ENCODE measurements at places on chromosomes 1 and 21. TPM values are rescaled to one million over a fixed set of nuclear protein-coding genes. Genes with fewer than 3 reads are reported as not detected.

- no peaks in the 10 kb centered on the region for H3K27me3 ChIP-seq
- no peak for DNase-seq
- H3K4me1 ChIP-seq: no peaks in the 10 kb centered on the region
- H3K4me3 ChIP-seq: no peak overlapping the region
- H3K27ac ChIP-seq: no peak overlapping the region
Observed at GRCh38 chr1:210750468-210750867, 383.5 kb downstream of the KCNH1 start.

The ANGPTL3 gene
- total RNA-seq: not detected

DNA sequence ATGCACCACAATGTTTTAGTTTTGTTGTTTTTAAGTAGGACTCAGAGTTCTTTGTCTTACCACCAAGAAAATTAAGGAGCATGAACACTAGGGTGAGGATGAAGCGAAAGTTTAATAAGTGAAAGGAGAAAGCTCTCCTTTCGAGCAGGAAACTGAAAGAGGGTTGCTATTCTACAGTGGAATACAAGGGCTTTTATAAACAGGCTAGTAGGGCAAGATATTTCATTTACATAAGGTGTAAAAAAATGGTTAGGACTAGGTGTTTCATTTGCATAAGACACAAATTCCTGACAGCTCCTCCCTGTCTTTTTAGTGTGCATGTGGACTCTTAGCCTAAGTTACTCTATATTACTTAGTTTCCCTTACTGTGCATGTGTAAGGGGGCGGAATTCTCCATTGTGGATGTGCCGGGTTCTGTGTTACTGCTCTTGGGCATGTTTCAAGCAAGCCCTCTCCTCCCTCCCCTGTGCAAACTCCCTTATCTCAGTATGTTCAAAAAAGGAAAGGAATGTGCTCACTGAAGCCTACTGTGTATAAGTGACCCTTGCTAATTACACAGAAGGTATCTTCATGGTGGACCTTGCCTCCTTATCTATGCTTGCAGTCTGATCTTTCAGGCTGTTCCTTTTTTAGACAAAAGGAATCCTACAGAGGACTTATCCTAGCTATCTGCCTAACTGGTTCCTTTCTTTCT, 7.3 kb downstream of the TSHB start:
- no peak overlapping the region for H3K27ac ChIP-seq
- H3K27me3 ChIP-seq: no peaks in the 10 kb centered on the region
- no peak for DNase-seq
- no peaks in the 10 kb centered on the region for H3K4me1 ChIP-seq
- no peaks in the 10 kb centered on the region for H3K36me3 ChIP-seq

DNA sequence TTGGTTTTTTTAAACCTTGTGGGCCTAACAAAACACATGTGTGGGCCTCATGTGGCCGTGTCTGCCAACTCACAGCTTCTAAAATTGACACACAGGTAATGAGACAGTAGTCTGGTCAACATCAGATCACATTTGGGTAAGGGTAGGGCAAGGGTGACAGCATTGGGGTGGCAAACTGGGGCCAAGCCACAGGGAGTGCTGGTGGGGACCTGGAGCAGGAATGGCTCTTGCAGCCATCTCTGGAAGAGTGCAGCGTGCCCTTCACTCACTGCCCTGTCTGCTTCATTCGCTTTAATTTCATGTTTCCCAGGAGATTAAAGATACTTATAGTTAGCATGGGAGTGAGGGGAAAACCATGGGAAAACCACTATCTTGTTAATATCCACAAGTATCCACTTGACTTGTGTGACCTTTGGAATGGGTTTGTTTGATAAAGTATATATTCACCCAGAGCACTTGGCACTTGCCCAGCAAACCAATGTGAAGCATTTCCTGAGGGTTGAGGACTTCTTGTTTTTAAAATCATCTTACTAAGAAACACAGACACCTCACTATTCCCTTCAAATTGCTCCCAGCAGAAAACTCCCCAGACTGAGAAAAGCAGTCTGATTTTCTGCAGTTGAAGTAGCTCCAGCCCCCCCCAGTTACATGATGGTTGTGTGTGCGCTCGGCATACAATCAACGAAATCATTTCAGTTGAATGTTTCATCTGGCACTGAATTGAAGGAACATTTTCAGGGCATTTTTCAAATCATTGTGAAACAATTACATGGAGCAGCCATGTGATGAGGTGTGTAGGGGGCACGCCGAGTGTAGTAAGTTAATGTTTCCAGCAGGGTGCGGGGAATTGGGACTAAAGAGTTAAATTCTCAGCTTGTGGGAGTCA, 175.7 kb downstream of the VPS13D start:
- H3K4me3 ChIP-seq: no peak overlapping the region
- no peaks in the 10 kb centered on the region for H3K36me3 ChIP-seq
- peaks cover 15% of the 10 kb centered on the region for H3K4me1 ChIP-seq
- no peaks in the 10 kb centered on the region for H3K27me3 ChIP-seq
- peak; percentile 42 for DNase-seq

GRCh38 chr1:206590025-206590758, 22.1 kb downstream of the EIF2D start:
- H3K4me3 ChIP-seq: no peak overlapping the region
- H3K27me3 ChIP-seq: no peaks in the 10 kb centered on the region
- peak overlapping the region; percentile 75 for H3K27ac ChIP-seq
- H3K4me1 ChIP-seq: no peaks in the 10 kb centered on the region
- DNase-seq: no peak

DNA sequence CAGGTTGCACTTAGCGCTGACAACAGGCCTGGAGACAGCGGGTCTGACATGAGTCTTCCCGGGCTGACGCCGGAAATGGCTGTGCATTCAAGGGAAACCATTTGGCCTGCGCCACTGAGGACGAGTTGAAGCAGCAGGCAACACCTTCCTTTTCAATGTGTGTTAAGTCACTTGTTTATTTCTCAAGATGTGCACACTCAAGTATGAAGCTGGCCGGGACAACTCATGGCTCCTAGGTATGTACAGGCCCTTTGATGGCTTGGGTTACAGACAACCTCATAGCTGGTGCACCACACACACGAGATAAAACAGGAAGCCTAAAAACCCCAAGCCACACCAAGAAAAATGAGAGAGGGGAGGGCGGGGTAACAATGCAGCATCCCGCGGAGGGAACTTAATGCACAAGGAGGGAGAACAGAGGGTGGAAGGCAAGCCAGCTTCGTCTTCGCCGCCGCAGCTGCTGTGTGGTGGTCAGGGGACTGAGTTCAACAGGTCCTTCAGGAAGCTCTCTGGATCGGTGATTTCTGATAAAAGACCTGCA, 118.0 kb upstream of the IFFO2 start:
- no peak overlapping the region for H3K4me3 ChIP-seq
- H3K4me1 ChIP-seq: no peaks in the 10 kb centered on the region
- H3K27ac ChIP-seq: no peak overlapping the region

DNA sequence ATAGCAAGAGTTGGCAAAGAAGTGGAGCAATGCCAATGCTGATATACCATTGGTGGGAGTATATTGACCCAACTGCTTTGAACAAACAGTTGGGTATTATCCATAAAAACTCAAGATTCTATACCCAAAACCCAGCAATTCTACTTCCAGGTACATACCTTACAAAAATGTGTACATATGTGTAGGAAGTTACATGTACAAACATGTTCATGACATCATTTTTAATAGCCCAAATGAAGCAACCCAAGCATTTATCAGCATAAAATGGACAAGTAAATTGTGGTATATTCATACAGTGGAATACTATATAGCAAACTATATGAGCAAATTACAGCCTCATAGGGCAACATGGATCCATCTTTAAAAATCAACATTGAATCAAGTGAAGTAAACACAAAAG, 20.9 kb downstream of the RWDD3 start:
- H3K4me3 ChIP-seq: no peak overlapping the region
- no peaks in the 10 kb centered on the region for H3K36me3 ChIP-seq
- no peak overlapping the region for H3K27ac ChIP-seq
- H3K27me3 ChIP-seq: no peaks in the 10 kb centered on the region
- DNase-seq: no peak

DNA sequence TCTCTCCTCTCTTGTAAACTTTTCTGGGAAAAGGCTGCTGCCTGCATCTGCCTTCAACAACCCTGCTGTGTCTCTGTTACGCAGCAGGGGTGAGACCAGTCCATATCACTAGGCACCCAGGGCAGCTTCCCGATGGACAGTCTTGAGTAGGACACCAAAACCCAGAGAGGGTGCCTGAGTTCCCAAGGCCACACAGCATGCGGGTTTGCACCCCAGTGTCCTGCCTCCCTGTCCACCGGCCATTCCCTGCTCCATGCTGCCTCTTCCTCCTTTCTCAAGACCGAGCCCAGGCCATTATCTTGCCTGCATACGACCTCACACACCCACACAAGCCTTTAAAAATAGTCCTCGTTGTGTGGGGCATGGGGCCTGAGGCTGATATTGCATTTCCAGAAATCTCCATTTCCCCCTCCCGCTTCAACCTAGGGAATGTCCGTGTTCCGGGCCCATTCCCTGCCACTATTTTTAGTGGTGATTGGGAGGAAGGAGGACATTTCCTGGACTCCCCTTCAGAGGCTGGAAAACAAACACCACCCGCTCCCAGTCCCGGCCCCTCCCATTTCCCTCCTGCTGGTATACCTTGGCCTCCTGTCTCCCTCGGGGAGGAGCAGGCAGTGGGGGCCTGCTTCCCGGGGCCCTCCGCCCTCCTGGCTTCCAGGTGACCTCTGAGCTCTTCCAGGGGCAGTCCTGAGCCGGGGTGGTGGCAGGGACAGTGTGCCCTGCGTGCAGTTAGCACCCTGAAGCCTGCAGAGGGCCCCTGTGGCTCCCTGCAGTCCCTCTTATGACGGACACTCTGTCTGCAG, 132.4 kb upstream of the TMEM51 start:
- no peaks in the 10 kb centered on the region for H3K27me3 ChIP-seq
- H3K36me3 ChIP-seq: no peaks in the 10 kb centered on the region
- H3K4me3 ChIP-seq: no peak overlapping the region
- no peaks in the 10 kb centered on the region for H3K4me1 ChIP-seq

GRCh38 chr1:111720274-111720976, 18.8 kb downstream of the INKA2 start:
- H3K36me3 ChIP-seq: no peaks in the 10 kb centered on the region
- H3K27me3 ChIP-seq: no peaks in the 10 kb centered on the region
- no peaks in the 10 kb centered on the region for H3K4me1 ChIP-seq
- H3K27ac ChIP-seq: peak overlapping the region; percentile 11

DNA sequence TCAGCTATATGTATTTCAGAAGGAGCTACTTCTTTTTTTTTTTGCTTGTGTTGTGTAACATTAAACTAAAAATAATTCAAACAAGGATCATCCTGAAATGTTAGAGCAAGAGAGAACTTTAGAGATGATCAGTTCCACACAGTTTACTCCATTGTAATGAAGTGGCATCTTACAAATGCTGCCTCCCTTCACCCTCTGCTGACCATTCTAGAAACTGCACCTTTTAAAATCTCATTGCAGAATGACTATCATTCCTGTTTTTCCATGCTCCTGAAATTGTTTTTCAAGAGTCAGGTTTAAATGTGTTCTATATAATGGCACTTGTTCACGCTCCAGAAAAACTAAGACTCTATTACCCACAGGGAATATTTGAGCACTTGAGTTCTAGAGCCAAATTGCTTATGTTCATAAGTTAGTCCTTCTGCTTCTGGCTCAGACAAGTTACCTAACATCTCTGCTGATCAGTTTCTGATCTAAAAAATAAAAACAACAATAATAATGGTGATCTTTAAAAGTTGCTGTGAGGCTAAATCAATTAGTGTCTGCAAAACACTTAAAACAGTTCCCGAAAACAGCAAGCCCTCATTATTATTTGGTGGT, 21.5 kb upstream of the SLC44A5 start:
- no peak for DNase-seq
- no peak overlapping the region for H3K4me3 ChIP-seq
- H3K27ac ChIP-seq: no peak overlapping the region
- no peaks in the 10 kb centered on the region for H3K4me1 ChIP-seq
- no peaks in the 10 kb centered on the region for H3K27me3 ChIP-seq

The FCRL4 gene
- total RNA-seq: not detected

DNA sequence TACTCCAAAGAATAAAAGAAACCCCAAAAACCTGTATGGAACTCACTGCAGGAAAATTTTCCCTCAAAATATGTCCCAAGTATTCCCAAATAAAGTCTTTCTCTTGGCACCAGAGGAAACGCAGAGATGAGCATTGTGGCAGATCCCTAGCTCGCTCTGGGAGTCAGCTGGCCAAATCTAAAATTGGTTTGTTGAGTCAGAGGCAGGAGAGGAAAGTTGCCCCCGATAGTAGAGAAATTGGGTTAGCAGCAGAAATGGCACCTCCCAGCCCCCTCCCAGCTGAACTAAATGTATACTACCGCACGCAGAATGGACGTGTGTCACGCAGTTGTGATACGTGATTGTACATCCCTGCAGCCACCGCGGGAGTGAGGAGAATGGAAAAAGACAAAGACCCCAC, 39.9 kb upstream of the TARBP1 start:
- H3K4me1 ChIP-seq: peaks cover 5% of the 10 kb centered on the region
- no peaks in the 10 kb centered on the region for H3K27me3 ChIP-seq
- DNase-seq: no peak
- no peak overlapping the region for H3K4me3 ChIP-seq
- H3K27ac ChIP-seq: peak overlapping the region; percentile 3

DNA sequence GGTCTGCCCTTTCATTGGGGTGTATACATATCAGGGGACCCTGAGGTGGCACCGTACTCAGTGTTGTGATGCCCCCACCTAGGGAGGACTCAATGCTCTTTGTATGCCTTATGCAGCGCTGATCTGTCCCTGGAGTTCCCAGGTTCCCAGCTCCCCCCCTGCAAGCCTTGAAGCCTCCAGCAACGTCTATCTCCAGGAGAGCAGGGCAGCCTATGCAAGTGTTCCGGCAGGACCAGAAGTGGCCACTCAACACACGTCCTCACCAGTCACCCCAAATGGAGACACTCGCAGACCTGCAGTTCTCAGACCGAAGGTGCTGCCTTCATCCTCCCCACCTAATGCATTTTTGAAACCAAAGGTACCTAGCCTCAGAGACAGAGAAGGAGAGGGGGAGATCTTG, 25.2 kb upstream of the CNTN2 start:
- H3K4me3 ChIP-seq: no peak overlapping the region
- no peak overlapping the region for H3K27ac ChIP-seq
- H3K36me3 ChIP-seq: no peaks in the 10 kb centered on the region
- no peak for DNase-seq

DNA sequence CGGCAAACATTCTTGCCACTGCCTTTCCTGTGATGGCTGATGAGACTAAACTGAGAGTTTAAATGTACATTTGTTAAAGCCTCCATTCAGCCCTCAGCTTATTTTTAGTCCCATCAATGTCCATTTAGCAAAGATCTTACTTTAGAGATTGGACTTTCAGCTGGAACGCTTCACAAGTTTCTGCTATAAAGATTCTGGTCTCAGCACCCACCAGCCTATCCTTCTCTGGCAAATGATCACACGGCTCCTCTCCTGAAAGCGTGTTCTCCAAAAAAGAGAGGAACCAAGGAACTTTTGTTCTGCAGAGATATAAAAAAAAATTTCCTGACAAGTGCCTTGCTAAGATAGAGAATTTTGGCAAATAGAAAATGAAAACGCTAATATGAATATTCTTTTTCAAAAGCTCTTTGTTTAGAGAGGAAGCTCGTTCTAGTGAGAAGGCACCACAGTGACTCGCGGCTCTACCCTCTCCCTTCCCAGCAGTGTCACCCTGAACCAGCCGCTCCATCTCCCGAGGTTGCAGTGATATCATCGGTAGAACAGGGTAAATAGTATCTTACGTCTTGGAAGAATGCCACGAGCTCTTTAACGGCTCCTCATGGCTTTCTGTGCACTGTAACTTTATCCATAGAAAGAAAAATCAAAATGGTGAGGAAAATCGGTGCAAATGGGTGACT, 200.2 kb downstream of the APP start:
- H3K36me3 ChIP-seq: no peaks in the 10 kb centered on the region
- DNase-seq: no peak
- H3K27me3 ChIP-seq: no peaks in the 10 kb centered on the region
- no peak overlapping the region for H3K4me3 ChIP-seq

The VSIG8 gene
- not detected for total RNA-seq
